Common myeloid progenitor, CD34-positive (primary cell): ENCODE measurements at places on chromosomes 7 and 10.

DNA sequence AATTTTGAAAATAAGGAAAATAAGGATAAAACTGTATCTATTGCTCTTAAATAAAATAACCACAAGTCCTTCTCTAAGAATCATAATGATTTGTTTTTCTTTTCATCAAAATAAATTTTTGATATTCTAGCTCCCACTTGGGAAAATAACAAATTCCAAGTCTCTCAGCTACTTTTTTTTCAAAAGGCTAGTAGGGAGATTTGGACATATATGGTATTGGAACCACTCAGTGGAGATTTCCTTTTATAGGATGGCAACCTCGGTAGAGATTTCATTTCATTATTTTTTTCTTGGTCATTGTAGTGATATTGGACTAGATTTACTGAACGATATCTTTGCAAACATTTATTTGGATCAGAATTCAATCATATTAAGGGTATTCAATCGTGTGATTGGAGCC, 69.5 kb upstream of the PRKG1 start:
- no peak for DNase-seq

DNA sequence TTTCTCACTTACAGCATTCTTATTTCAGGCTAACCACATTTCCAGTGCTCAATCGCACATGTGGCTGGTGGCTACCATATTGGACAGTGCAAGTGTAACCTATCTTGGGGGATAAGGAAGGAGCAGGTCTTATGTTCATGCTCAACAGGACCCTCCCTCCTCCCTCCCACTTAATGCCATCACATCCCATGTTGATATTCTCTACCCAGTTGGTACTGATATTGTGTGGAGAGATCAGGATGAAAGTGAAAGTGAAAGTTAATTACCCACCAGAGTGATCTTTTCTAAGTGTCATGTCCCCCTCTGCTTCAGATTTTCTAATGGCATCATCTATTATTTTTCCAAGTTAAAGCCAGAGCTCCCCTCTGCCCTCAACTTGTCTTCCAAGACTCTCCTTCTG, 91.6 kb downstream of the BMPER start:
- DNase-seq, result no peak

DNA sequence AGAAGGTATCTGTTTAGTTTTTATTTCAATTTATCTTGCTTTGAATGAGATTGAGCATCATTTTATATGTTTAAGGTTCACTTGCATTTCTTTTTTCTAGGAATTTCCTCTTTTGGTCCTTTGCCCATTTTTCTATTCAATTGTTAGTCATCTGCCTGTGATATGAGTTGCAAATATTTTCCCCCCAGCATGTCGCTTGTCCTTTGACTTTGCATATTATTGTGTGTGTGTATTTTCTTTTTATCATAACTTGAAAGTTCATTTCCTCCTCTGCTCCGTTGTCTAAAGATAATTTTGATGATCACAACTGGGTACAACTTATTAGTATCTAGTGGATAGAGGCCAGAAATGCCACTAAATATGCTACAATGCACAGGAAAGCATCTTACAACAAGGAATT, 132.7 kb upstream of the MDFIC start:
- no peak for DNase-seq

GRCh38 chr10:15591937-15592336, 127.8 kb downstream of the ITGA8 start:
- no peak for DNase-seq

- no peak for DNase-seq
Observed at GRCh38 chr7:9835199-9835598, 1138.5 kb upstream of the PHF14 start.

- DNase-seq, result no peak
Observed at GRCh38 chr10:79250259-79250658, 97.0 kb upstream of the PPIF start.

GRCh38 chr10:44589181-44589943, 204.5 kb upstream of the CXCL12 start:
- DNase-seq, result no peak

DNA sequence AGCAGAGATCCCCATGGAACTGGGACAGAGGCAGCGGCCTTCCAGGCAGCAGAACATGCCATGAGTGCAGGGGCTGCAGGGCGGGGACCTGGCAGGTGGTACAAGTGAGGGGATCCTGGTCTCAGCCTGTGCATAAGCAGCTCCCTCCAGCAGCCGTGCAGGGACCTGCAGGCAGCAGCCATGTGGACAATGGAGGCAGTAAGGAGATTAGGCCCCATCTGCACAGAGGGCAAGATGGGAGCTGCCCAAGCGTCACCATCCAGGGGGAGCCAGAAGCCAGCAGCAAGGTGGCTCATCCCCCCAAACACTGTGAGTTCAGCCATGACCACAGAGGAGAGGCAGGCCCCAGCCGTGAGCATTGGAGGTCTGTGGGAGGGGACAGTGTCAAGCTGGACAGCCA, 3.1 kb downstream of the DDC start:
- no peak for DNase-seq
